ENCODE measurements at places on chromosomes 13 and 19. TPM values are rescaled to one million over a fixed set of nuclear protein-coding genes. Genes with fewer than 3 reads are reported as not detected.

Gene GATAD2A
- total RNA-seq, result 47.1 TPM

Gene SHKBP1
- 91.3 TPM for total RNA-seq

Gene B3GNT8
- 18.0 TPM for total RNA-seq

Gene LRP3
- total RNA-seq, result 6.7 TPM

GRCh38 chr19:31627620-31628365, 278.6 kb upstream of the TSHZ3 start:
- DNase-seq, result no peak

- no peak for DNase-seq
Observed at GRCh38 chr13:79018166-79018565, 359.2 kb upstream of the OBI1 start.

DNA sequence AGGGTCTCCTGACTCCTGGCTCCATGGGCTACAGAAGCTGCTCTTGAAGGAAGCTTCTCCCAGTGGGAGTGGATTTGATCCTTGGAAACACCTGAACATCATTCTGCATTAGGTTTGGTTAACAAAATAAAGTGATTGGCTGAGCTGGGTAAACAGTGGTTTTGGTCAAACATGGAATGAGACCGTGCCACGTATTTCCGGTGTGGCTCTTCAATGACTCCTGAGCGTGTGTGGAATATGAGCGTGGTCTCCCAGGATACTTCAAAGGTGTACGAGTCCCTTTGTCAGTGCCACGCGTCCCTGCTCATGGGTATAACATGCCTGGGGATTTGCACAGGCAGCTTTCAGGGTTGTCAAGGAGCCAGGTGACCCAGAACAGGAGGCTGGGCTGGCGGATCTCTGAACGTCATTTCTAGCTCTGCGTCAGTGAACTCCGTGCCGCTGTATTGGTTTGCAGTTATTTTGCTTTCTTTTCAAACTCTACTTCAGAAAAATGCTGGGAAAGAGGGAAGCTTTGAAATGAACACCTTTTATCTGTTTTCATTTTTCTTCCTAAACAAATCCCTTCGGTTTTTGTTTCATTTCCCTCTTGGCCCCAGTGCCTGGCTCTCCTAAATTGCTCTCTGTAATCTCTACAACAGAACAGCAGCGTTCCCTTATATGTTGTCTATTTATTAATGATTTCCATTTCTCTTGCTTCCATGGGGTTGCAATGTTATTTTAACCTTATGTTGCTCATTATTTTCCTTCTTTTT, 26.3 kb upstream of the GJB6 start:
- no peak for DNase-seq

DNA sequence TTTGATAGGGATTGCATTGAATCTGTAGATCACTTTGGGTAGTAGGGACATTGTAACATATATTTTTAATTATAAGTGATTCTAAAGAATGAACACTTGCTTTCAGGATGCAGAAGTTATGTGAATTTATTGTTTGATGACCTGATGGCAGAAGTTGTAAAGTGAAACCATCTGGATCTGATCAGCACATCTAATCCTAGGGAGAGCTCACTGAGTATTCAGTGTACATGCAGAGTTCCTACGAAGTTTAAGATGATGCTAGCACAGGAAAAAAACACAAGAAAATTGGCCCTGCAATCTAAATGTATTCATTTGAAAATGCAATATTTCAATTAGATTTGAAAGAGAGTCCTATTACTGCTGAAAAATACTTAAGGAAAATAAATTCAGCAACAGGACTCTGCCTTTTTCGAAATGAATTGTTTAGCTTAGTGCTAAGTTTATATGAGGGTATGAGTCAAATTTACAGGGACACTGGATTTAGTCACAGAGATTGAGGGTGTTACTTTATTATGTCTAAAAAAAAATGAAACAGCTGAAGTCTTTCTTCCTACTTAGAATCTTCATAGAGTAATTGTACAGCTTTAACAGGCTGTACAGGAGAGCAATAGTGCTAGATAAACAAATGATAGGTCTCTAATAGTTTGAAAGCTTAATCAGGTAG, 385.7 kb downstream of the DCT start:
- DNase-seq, result no peak

DNA sequence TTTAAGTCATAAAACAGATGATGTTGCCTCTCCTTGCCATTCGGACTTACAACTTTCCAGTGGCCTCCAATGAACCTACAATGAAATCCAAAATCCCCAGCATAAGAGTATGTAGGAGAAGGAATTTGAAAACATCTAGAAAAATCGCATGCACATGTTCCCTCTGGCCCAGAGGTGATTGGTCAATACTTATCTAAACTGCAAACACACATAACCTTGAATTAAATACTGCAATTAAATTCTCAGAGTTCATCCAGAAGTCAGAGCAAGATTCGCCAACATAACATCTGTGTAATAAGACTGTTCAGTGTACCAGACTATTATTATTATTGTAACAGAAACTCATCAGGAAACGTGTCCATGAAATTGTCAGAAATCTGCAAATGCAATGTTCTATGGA, 82.2 kb upstream of the USP29 start:
- no peak for DNase-seq

GRCh38 chr13:24528816-24529398, 16.3 kb upstream of the PARP4 start:
- no peak for DNase-seq

DNA sequence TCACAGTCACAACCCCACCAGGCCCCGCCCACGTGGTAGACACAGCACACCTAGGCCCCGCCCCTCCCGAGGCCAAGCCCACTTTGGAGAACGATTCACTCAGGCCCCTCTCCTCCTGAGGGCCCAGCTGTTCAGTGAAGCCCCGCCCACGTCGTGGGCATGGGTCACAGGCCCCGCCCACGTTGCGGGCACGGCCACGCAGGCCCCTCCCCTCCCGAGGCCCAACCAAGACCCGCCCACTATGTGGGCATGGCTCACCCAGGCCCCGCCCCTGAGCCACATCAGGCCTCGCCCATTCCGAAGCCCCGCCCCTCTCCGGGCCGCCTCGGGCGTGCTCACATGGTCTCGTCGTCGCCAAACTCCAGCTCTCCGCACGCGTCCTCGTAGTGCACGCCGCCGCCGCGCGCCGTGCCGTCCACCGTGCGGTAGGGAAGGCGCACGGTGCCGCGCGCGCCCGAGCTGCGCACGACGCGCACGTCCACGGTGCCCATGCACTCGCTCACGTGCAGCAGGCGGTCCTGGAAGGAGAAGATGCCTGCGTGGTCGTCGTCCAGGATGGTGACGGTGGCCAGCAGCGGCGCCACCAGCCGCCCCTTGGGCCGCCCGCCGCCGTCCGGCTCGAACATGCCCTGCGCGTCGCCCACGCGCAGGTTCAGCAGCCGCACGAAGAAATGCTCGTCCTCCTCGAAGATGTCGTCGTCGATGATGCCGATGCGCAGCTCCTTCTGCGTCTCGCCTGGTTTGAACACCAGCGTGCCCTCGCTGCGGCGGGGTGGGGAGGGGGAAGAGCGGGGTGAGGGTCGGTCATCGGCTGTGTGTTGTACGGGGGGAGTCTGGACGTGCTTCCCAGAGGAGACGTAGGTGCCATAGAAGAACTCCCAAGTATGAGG, 24.0 kb downstream of the SLC8A2 start:
- no peak for DNase-seq

GRCh38 chr13:49347650-49348385, 96.0 kb downstream of the CAB39L start:
- no peak for DNase-seq

DNA sequence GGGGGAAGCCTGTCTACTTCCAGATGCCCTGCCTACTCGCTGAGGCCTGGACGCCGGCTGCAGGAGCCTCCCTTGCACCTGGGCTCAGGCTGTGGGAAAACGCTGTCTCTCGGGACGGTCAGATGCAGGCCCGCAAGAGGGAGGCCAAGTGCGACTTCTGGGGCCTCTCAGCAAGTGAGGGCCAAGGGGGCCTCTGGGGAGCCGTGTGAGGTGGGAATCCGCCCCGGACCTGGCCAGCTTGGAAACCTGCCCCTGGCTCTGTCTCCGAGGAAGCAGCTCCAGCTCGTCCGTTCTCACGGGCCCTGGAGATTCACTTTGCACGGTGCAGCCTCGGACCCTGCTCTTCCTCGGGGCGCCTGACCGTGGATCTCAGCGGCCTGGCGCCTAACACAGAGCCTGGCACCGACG, 11.4 kb upstream of the CRTC1 start:
- DNase-seq, result no peak

DNA sequence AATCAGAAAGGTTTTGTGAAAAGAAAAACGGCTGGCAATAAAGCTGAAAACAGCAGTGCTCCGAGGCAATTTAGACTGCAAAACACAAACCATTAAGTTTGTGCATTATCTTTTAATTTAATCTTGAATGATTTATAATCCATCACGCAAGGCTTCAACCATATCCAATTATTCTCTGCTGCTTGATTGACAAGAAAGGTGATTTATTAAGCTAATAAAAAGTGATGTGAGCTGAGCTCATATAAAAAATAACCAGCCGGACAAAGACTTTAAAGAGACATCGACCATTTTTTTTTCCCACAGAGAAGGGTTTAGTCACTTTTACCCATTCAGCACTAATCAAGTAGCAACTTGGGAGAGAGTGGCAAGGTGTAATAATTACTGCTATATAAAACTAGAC, 33.6 kb downstream of the TSHZ3 start:
- no peak for DNase-seq

GRCh38 chr13:50714891-50715290, 128.6 kb downstream of the DLEU7 start:
- no peak for DNase-seq

- DNase-seq, result no peak
Observed at GRCh38 chr13:76937281-76937820, 11.0 kb upstream of the ACOD1 start.

GRCh38 chr13:42875475-42876269, 94.3 kb downstream of the FAM216B start:
- DNase-seq, result no peak

DNA sequence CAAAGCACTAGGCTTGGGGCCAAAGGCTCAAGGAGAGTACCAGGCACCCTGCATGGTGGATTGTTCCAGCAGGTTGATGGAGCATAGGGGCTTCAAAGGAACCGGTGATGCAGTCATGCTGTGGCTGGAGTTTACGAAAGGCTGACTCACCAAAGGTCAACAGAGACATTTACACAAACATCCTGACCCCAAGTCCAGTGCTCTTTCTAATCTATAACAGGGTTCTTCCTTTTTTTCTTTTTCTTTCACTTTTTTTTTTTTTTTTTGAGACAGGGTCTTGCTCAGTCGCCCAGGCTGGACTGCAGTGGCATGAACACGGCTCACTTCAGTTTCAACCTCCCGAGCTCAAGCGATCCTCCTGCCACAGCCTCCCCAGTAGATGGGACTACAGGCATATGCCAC, 35.6 kb upstream of the TPTE2 start:
- DNase-seq, result no peak

GRCh38 chr13:102667911-102668310, 26.9 kb downstream of the METTL21C start:
- no peak for DNase-seq

- DNase-seq, result no peak
Observed at GRCh38 chr13:30375265-30375835, 46.9 kb upstream of the UBE2L5 start.

DNA sequence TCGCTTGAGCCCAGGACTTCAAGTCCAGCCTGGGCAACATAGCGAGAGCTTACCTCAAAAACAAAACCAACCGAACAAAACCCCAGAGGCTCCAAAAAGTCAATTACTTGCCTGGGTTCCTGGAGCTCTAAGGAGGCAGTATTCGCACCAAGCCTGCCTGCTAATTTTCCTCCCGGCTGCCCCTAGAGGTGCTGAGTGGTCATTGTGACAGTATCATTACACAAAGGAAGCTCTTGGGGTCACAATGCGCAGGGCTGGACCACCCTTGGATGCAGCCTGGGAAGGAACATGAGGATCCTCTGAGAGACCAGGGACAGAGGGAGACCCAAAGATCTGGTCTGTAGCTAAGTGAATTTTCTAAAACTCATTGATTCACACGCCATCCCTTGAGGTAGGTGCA, 8.5 kb upstream of the PEX11G start:
- no peak for DNase-seq

Measured in hematopoietic multipotent progenitor cell (in vitro differentiated cells).